ENCODE measurements at places on chromosomes 6 and 20. TPM values are rescaled to one million over a fixed set of nuclear protein-coding genes. Genes with fewer than 3 reads are reported as not detected.

The EYS gene
- total RNA-seq, result not detected

The CEP162 gene
- 10.6 TPM for total RNA-seq

DNA sequence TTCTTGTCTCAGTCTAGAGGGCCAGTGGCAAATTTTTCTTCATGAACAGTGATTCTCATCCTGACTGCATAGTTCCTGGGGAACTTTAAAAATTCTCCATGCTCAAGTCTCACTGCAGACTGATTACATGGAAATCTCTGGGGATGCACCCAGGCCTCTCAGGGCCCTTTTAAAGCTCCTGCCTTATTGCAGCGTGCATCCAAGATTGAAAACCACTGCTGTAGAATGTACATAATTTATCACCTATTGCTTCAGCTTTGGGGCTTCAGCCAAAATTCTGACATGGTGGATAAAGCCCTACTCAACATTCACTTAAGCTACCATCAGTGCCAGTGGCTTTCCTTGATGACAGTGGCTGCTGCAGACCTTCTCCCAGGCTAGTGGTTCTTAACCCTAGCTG lies 143.8 kb downstream of the BTBD3 start:
- DNase-seq, result no peak
- H3K4me3 ChIP-seq, result no peak overlapping the region
- no peak overlapping the region for H3K27ac ChIP-seq
- no peaks in the 10 kb centered on the region for H3K27me3 ChIP-seq
- H3K4me1 ChIP-seq, result peaks cover 2% of the 10 kb centered on the region

DNA sequence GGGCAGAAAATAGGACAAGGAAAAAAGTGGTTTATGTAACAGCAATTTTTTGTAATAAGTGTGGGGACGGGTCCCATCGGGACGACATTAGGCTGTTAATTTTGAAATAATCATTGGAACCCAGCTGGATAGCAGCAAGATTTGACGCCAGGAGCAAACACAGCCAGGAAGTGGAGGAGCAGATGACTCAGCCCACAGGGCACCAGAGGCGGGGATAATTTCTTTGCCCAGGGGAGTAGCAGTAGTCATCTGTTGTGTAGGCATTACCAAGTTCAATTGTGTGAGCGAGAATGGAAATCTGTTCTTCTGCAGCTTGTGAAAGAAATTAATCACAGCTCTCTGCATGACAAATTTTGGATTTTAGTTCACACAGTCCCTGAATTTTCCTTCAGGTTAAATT lies 22.6 kb upstream of the RIN2 start:
- no peak for DNase-seq
- H3K36me3 ChIP-seq, result no peaks in the 10 kb centered on the region
- no peak overlapping the region for H3K4me3 ChIP-seq
- no peaks in the 10 kb centered on the region for H3K27me3 ChIP-seq

GRCh38 chr6:52183131-52183713 lies 3.0 kb upstream of the IL17A start:
- H3K36me3 ChIP-seq, result no peaks in the 10 kb centered on the region
- H3K27me3 ChIP-seq, result no peaks in the 10 kb centered on the region
- no peaks in the 10 kb centered on the region for H3K4me1 ChIP-seq
- H3K4me3 ChIP-seq, result no peak overlapping the region
- H3K27ac ChIP-seq, result no peak overlapping the region
- no peak for DNase-seq

The KCNK16 gene
- total RNA-seq, result not detected

DNA sequence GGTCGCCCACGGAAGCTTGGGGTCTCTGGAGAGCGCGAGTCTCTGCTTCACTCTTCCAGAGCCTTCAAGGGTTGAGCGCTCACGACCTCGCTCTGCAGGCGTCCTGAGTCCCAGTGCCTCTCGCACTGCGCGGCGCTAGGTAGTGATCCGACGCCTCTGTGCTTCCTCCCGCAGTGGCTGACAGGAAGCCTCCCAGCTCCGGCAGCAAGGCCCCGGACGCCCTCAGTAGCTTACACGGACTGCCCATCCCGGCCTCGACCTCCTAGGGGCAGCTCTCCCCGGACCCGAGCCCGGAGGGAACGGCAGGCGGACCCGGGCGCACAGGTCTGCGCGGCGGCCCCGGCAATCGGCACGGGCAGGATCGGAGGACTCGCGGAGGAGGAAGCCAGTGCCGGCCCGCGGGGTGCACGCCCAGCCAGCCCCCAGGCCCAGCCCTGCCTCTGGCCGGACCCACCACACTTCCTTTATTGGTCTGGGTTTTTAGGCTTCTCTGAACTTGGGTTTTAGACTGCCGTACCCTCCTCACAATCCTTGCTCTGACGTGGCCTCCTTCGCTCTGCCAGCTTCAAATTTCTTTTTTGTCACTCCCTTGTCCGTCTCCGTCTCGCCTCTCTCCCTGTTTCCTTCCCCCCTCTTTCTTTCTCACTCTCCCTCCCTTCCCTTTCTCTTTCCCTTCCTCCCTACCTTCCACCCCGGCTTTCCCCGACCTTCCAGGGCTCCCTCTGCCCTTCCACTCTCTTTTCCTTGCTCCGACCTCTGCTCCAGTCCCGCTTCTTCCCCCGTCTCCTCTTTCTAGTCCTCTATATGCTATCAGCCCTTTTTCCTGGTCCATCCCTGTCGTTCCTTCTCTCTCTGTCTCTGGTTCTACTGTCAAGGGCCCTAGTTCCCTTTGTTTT lies 9.1 kb downstream of the PAX1 start:
- peak overlapping the region; percentile 42 for H3K4me3 ChIP-seq
- no peak overlapping the region for H3K27ac ChIP-seq
- peak; percentile 85 for DNase-seq
- peaks cover 5% of the 10 kb centered on the region for H3K4me1 ChIP-seq
- peaks cover 83% of the 10 kb centered on the region for H3K27me3 ChIP-seq

The SMLR1 gene
- total RNA-seq, result not detected

The ZBTB46 gene
- 22.4 TPM for total RNA-seq

DNA sequence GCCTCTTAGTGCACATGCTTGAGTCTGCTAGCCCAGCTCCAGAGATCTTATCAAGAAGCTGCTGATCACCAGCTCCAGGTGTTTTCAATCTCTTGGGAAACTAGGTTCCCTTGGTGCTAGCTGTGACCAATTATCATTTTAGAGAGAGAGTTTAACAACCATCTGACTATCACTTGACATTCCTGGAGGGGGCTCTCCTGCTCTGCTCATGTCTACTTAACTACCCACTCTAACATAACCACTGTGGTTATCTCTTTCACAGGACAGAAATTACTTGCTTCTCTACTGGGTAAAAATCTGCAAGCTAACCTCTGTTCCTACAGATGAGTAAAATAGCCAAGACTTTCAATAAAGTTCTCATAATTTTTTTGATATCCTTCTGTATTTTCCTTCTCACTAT lies 823.4 kb upstream of the GJE1 start:
- H3K36me3 ChIP-seq, result no peaks in the 10 kb centered on the region
- no peaks in the 10 kb centered on the region for H3K4me1 ChIP-seq
- no peaks in the 10 kb centered on the region for H3K27me3 ChIP-seq
- DNase-seq, result no peak

The PPIL6 gene
- 1.3 TPM for total RNA-seq

- H3K36me3 ChIP-seq, result no peaks in the 10 kb centered on the region
- peak; percentile 72 for DNase-seq
- H3K27me3 ChIP-seq, result no peaks in the 10 kb centered on the region
- peaks cover 8% of the 10 kb centered on the region for H3K4me1 ChIP-seq
Measured at GRCh38 chr6:83430611-83431544, at the start of gene ME1. Gene ME1, minus strand, starts transcription at chr6:83431051. Its CDS starts 97 bp downstream, at chr6:83430954.

The TPX2 gene
- total RNA-seq, result 125 TPM

The OPN5 gene
- total RNA-seq, result not detected

The C20orf96 gene
- total RNA-seq, result 22.7 TPM

DNA sequence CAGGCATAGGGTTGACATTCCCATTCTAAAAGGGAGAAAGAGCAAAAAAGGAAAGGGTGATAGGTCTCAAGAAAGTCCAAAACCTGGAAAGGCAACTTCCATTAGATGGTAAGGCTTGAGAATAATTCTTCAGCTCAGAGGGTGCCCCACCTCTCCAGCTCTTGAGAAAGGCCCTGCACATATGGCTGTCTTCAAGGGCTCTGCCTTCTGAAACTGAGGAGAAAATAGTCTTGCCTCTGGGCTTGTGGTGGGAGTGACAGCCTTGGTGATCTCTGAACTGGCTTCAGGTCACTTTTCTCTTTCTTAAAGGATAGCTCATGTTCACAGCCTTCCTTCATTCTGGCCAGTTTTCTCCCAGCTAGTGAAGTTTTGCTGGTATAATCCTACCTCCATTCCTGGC lies 35.6 kb upstream of the NR2E1 start:
- H3K4me3 ChIP-seq, result no peak overlapping the region
- DNase-seq, result no peak
- peaks cover 10% of the 10 kb centered on the region for H3K4me1 ChIP-seq
- no peaks in the 10 kb centered on the region for H3K36me3 ChIP-seq

DNA sequence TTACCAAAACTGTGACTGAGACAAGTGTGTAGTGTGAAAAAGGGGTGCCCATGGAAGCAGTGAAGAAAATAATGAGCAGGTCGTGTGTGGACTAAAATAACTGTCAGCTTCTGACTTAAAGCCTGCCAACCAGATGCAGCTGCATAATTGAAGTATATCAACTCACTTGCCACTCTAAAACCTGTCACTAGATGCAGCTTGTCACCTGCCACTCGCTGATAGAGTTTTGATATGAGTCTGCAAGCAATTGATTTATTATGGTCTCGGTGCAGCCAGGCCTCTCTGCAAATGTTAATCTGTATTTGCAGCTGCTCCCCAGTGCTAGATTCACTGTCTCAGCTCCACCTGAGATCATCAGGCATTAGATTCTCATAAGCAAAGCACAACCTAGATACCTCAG lies 1090.0 kb upstream of the EYS start:
- H3K4me3 ChIP-seq, result no peak overlapping the region
- H3K27me3 ChIP-seq, result no peaks in the 10 kb centered on the region
- H3K36me3 ChIP-seq, result no peaks in the 10 kb centered on the region
- no peak overlapping the region for H3K27ac ChIP-seq

DNA sequence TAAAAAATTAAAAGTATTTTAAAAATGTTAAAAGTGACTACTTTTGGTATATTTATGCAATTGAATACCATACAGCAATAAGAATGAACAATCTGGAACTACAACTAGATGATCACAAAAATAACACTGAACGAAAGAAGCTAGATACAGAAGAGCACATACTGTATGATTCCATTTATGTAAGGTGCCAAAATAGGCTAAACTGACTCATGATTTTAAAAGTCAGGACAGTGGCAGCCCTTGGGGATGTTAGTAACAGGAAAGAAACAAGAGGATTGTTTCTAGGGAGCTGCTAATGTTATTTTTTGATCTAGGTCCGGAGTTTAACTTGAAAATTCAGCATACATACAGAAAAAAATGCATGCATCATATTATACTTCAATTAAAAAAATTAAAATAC lies 42.3 kb downstream of the KIF13A start:
- H3K36me3 ChIP-seq, result no peaks in the 10 kb centered on the region
- no peak for DNase-seq
- no peaks in the 10 kb centered on the region for H3K4me1 ChIP-seq
- no peaks in the 10 kb centered on the region for H3K27me3 ChIP-seq
- H3K27ac ChIP-seq, result no peak overlapping the region

- H3K27ac ChIP-seq, result no peak overlapping the region
- no peaks in the 10 kb centered on the region for H3K36me3 ChIP-seq
- H3K27me3 ChIP-seq, result peaks cover 6% of the 10 kb centered on the region
- no peak overlapping the region for H3K4me3 ChIP-seq
Measured at GRCh38 chr20:34315236-34315635, 12.1 kb upstream of the AHCY start.

- H3K4me1 ChIP-seq, result peaks cover 7% of the 10 kb centered on the region
- no peaks in the 10 kb centered on the region for H3K36me3 ChIP-seq
- H3K27me3 ChIP-seq, result no peaks in the 10 kb centered on the region
- H3K4me3 ChIP-seq, result no peak overlapping the region
Measured at GRCh38 chr6:125868678-125869395, 78.1 kb downstream of the NCOA7 start.

- no peak overlapping the region for H3K27ac ChIP-seq
- H3K27me3 ChIP-seq, result no peaks in the 10 kb centered on the region
- no peaks in the 10 kb centered on the region for H3K4me1 ChIP-seq
- no peak for DNase-seq
Measured at GRCh38 chr6:137155830-137156229, 17.6 kb downstream of the IL22RA2 start.

The CSNK2A1 gene
- total RNA-seq, result 247 TPM

The FAM209A gene
- not detected for total RNA-seq

- no peak for DNase-seq
- H3K27me3 ChIP-seq, result peaks cover 23% of the 10 kb centered on the region
- no peak overlapping the region for H3K27ac ChIP-seq
- H3K4me1 ChIP-seq, result peaks cover 12% of the 10 kb centered on the region
- H3K36me3 ChIP-seq, result no peaks in the 10 kb centered on the region
- H3K4me3 ChIP-seq, result no peak overlapping the region
Measured at GRCh38 chr20:38735172-38735571, 10.9 kb downstream of the SLC32A1 start.

- H3K4me1 ChIP-seq, result peaks cover 2% of the 10 kb centered on the region
- H3K27ac ChIP-seq, result no peak overlapping the region
Measured at GRCh38 chr20:59996108-59996507, 37.9 kb downstream of the CDH26 start.

The TRIM15 gene
- total RNA-seq, result 0.48 TPM

The PLN gene
- not detected for total RNA-seq

The LRRC1 gene
- total RNA-seq, result 16.2 TPM

- H3K27me3 ChIP-seq, result no peaks in the 10 kb centered on the region
- H3K4me1 ChIP-seq, result no peaks in the 10 kb centered on the region
- no peak overlapping the region for H3K4me3 ChIP-seq
- no peaks in the 10 kb centered on the region for H3K36me3 ChIP-seq
- no peak overlapping the region for H3K27ac ChIP-seq
Measured at GRCh38 chr6:4582506-4583417, 193.4 kb upstream of the CDYL start.

The DPM1 gene
- 57.0 TPM for total RNA-seq

The TNF gene
- total RNA-seq, result not detected

The HUS1B gene
- 0.75 TPM for total RNA-seq

The RIPOR2 gene
- total RNA-seq, result 44.5 TPM

DNA sequence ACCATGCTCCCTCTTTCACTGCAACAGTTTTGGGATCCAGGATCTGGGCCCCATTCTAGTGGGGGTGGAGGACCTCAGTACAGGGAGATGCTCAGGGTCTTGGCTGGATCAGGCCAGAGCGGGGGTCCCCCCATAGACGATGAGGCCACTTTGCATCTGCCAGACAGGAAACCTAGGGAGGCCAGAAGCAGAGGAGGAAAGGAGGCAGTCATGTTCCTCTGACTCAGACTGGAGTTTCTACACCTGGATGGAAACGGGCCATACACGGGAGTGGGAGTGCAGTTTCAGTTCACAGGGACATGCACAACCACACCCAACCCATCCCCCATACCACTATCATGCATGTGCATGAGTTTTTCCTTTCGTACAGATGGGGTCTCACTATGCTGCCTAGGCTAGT lies 3.6 kb upstream of the EMILIN3 start:
- H3K36me3 ChIP-seq, result no peaks in the 10 kb centered on the region
- H3K4me1 ChIP-seq, result peaks cover 2% of the 10 kb centered on the region
- H3K27me3 ChIP-seq, result peaks cover 28% of the 10 kb centered on the region
- DNase-seq, result no peak
- H3K4me3 ChIP-seq, result no peak overlapping the region

The ECT2L gene
- total RNA-seq, result not detected

The POM121L2 gene
- total RNA-seq, result 0.09 TPM

The ELMO2 gene
- total RNA-seq, result 39.7 TPM

The TFAP2C gene
- 5.8 TPM for total RNA-seq
